Activated CD4-positive, alpha-beta T cell treated with anti-CD3 and anti-CD28 coated beads for 36 hours (primary cell): ENCODE measurements at places on chromosomes 2 and 18. TPM values are rescaled to one million over a fixed set of nuclear protein-coding genes. Genes with fewer than 3 reads are reported as not detected.

DNA sequence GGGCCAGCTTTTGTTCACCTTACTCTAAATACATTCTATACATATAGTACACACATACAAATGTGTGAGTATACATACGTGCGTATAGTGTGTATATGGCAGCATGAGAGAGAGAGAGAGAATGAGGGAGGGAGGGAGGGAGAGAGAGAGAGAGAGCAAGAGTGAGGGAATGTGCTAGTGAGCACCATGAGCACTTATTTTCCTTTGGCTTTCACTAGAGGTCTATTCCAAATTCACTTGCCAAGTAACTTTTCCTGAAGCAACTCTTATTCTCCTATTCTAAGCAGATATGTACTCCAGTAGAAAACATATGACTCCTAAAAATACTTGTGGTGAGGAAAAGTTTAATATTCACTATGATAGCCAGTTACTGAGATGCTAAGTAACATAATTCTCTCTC, 85.7 kb downstream of the COBLL1 start:
- DNase-seq, result no peak

DNA sequence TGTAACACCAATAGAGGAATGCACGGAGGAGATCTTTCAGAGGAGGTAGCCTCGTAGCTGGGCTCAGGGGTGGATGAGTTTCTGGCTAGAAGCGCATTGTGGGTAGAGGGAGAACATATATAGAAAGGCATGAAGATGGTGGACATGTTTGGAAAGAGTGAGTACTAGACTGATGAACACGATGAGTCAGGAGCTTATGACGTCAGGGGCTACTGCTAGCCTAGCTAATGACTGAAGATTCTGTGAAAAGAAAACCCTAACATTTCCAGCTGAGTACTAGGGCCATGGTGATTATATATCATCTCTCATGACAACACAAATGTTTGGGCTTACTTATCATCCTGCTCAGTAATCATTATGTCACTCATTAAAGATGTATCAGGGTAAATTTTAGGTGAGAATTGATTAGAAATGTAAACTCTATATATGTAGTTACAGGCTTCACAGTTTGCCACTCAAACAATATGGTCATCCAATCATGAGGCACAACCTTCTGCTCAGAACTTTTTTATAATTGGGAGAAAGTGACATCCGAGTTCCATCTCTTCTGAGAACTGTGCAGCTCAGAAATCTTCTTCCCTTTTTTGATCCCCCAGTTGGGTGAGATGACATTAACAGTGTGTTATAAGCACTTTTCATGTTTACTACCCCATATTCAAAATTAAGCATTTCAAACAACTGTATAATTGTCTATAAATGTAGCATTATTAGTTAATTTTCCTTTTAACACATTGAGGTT, 22.2 kb upstream of the IL1RN start:
- DNase-seq, result peak; percentile 73

DNA sequence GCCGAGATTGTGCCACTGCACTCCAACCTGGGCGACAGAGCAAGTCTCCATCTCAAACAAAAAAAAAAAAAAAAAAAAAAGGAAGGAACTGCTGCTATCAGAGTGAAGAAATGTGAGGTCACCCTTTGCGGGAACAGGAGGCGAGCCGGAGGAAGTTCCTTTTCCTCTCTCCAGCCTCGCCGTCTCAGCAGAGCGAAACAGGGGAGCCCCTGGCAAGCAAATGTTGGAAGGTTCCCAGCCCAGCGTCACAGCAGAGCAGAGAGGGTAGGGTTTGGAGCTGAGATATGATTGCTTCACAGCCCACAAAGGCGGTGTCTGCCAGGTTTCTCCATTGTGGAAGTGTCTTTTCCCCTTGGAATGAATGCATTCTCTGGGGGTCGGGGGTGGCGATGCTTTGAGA, 28.5 kb downstream of the SLC20A1 start:
- no peak for DNase-seq

- no peak for DNase-seq
Observed at GRCh38 chr2:747762-748351, 70.7 kb upstream of the TMEM18 start.

DNA sequence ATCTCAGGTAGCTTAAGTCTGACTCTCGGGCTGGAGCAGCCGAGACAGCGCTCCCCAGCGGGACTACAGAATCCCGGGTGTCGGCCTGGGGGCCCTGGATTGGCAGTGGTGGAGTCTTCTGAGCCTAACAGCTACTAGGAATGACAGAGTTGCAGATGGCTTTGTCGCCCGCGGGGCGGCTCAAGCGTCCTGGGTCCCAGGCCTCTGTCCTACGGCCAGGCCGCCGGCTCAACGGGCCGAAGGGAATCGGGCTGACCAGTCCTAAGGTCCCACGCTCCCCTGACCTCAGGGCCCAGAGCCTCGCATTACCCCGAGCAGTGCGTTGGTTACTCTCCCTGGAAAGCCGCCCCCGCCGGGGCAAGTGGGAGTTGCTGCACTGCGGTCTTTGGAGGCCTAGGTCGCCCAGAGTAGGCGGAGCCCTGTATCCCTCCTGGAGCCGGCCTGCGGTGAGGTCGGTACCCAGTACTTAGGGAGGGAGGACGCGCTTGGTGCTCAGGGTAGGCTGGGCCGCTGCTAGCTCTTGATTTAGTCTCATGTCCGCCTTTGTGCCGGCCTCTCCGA, 8.8 kb downstream of the SIX2 start:
- DNase-seq, result no peak

GRCh38 chr2:224208007-224208406, 168.9 kb upstream of the SERPINE2 start:
- no peak for DNase-seq

The CNGA3 gene
- not detected for total RNA-seq

The GPC1 gene
- total RNA-seq, result 1.7 TPM
